ENCODE measurements at places on chromosomes 13 and 19.

DNA sequence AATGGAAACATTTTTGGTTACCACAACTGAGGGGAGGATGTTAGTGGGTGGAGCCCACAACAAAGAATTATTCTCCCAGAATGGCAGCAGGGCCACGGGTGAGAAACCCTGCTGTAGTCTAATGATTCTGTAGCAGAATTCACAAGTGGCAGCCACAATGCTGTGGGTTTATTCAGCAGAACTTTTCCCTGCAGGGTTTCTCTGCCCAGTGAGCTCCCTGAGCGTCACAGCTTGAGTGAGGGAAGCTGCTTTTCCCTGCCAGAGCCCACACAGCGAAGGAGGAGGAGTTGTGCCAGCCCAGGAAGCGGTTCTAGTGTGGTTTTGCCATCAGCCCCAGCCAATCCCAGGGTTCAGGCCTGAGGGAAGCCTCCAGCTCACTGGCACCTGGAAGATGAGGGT, 4.4 kb downstream of the ATP12A start:
- no peak for DNase-seq

DNA sequence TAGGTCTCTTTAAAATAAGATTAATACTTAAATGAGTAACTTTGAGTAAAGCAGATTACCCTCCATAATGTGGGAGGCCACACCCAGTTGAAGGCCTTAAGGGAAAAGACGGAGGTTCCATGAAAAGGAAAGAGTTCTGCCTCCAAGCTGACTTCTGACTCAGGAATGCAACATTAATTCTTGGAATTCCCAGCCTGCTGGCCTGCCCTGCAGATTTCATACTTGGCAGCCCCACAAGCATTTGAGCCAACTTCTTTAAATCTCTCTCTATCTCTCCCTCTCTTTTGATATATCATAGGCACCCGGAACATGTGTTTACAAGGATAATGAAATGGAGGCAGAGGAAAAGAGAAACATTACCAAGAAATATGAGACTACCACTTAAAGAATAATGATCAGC, 902.3 kb upstream of the MIR17HG start:
- DNase-seq, result no peak

GRCh38 chr19:51418707-51419106, 1.3 kb upstream of the SIGLEC10 start:
- DNase-seq, result no peak

DNA sequence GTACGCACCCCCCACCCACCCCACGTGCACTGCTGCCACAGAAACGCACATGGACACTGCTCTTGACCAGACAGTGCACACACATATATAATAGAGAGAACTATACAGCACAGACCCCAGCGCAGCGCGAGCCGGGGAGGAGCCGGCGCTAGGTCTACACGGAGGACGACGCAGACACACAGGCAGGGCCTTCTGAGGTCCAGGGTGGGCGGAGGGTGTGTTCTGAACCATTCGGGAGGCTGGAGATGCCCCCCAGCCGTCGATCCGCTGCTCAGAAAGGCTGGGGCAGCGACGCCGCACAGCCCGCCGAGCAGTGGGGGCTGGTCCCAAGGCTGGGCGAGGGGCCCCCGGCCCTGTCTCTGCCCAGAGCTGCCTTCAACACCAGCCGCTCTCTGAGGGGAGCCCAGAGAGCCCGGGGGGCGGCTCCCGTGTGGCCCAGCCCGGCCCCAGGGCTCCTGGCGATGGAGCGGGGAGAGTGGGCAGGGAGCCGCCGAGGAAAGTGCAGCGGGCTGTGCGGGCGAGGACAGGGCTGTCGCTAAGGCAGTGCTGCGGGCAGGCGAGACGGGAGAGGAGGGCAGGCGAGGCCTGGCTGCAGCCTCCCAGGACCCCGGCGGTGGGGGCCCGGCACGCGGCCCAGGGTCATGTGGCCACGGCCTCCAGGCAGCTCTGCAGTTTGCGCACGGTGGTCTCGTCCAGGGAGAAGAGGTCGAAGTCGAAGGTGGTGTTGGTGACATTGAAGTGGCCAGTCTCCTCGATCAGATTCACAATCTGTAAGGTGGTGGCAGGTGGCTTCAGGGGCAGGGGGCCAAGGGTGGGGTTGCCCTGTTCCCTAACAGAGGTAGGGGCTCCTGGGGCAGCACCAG, 67.1 kb downstream of the MLLT1 start:
- no peak for DNase-seq

DNA sequence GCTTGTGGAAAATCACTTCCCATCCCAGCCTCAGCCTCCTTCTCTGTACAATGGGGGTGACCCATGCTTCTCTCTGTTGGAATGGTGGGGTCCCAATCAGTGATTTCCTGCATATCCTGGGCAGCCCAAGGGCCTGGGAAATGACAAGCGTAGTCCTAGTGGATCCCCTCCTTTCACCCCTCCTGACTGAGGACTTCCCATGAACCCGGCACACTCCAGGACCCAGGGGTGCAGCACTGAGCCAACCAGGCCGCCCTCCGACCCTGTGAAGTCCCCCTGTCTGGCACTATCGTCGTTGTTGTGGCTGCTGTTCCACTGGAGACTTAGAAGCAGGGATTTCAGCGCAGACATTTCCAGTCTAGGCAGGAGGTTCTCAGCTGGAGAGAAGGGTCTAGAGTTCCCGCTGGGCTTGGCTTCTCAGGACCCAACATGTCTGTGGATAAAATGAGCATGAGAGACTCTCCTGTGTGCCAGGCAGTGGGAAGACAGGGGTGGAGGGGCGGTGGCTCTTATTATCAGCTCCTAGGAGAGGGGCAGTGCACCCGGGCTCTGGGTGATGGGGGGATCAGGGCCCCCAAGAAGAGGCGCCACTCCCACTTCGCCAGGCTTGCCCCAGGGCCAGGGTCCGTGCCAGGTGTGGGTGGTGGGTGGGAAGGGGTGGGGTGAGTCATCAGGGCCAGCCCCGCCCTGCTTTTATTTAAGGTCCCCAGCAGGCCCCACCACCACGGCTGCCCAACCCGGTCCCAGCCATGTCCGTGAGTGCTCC, at the start of gene LGALS7B:
Gene LGALS7B (plus strand): TSS at position 723 of the 766 bp plus-strand sequence. CDS start 27 bp downstream, at position 750.
- no peak for DNase-seq

DNA sequence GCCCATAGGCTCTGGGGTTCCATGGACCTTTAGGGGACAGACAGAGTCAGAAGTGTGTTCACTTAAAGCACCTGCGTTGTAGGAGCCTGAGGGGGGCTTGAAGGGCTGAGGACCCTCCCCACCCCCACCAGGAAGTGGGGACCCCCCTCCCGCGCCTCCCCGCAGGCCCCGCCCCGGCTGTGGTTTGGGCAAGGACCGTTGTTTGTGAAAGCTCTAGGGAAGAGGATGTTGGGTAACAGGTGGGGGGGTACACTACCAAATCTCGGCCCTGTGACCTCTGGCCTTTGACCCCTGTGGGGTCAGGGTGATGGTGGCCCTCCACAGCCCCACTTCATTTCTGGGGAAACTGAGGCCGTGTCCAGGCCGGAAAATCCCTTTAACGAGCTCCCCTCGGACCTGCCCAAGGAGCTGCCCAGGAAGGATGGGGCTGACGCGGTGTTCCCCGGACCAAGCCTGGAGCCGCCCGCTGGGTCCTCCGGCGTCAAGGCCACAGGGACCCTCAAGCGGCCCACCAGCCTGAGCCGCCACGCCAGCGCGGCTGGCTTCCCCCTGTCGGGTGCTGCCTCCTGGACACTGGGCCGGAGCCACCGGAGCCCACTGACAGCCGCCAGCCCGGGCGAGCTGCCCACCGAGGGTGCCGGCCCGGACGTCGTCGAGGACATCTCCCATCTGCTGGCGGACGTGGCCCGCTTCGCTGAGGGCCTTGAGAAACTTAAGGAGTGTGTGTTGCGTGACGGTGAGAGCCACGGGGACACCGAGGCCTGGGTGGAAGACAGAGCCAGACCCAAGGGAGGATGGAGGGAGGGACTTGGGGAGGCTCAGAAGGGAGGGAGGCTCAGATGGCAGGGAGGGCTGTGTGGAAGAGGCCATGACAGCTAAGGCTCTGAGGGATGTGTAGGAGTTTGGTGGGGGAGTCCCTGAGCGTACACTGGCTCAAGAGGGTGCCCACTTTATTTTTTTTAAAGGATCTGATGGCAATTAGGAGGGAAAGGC, 1.3 kb downstream of the ARHGAP45 start:
- DNase-seq, result no peak

DNA sequence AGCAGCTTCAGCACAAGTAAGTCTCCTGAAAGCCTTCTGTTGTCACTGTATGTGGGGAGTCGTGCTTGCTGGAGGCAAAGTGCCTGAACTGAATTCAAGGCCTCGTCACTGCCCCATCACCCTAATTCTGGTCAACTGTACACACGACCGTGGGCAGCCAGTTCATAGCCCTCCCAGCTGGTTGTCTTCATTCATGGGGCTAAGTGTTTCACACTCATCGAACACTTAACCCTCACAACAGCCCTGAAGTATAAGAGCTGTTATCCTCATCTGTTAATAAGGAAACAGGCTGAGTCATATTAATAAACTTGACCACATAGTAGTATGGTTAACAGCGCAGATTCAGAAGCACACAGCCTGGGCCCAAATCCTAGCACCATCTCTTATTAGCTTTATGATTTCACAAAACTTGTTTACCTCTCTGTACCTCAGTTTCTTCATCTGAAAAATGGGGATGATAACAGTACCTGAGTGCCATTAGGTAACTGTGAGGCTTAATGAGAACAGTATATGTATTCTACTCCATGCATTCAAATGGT, 66.7 kb downstream of the CDADC1 start:
- no peak for DNase-seq

- DNase-seq, result no peak
These were observed 219.1 kb downstream of the LMO7 start for GRCh38 chr13:75855216-75855615.
